ENCODE measurements at places on chromosomes 1 and 21. TPM values are rescaled to one million over a fixed set of nuclear protein-coding genes. Genes with fewer than 3 reads are reported as not detected.
A peak's percentile ranks its signal among the peaks of the same experiment; 100 is the strongest.

CHODL gene
- not detected for total RNA-seq

LCE2A gene
- total RNA-seq: not detected

AADACL3 gene
- total RNA-seq: not detected

CRNN gene
- not detected for total RNA-seq

CCDC17 gene
- total RNA-seq: 2.3 TPM

GRCh38 chr1:93853940-93854339 is 25.1 kb downstream of the DNTTIP2 start:
- no peak for DNase-seq

GRCh38 chr1:106727171-106727570 is 329.3 kb upstream of the PRMT6 start:
- DNase-seq: no peak

DNA sequence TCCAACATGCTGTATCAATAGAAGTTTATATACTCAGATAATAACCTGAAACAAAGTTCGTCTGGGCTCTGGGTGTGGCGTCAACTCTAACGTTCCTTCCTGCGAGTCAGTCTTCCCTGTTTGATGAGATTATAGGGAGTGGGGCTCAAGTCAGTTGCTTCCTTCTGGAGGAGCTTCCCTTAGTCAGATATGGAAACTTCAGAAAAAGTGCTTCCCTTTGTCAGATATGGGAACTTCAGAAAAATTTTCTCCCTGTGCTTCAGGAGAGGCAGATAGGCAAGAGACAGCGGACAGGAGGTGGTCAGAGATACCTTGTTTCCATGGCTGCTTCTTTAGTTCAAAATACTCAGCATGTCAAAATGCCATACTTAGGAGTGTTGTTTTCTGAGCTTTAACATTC is 51.1 kb upstream of the PRDX6 start:
- DNase-seq: no peak

DNA sequence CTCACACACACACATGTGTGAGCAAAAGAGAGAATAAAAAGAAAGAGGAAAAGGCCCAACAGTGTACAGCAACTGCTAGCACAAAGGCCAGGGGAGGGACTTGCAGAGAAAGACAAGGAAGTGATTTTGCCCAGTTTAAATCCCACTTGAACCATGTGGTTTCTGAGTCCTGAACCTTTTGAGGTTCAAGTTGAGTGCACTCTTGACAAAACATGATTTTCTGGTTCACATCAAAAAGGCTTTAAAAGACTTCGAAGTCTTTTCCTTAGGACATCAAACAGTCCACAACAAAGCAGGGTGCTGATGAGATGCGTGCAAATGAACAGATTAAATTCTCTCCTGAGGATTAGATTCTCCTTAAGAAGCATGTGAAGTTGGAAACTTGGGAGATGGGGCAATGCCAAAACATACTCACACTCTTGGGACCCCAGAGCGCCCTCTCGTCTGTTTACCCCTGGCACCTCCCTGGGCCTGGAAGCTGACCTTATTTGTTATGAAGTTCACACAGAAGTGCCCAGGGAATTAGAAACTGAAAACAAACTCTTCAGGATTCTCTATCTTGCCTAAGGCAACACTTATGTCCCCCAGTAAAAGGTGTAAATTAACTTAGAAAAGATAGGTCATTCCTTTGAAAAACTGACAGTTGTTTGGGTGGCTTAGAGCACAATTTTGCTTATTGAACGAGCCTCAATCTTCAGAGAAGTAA is 31.5 kb downstream of the RNF220 start:
- no peak for DNase-seq

DNA sequence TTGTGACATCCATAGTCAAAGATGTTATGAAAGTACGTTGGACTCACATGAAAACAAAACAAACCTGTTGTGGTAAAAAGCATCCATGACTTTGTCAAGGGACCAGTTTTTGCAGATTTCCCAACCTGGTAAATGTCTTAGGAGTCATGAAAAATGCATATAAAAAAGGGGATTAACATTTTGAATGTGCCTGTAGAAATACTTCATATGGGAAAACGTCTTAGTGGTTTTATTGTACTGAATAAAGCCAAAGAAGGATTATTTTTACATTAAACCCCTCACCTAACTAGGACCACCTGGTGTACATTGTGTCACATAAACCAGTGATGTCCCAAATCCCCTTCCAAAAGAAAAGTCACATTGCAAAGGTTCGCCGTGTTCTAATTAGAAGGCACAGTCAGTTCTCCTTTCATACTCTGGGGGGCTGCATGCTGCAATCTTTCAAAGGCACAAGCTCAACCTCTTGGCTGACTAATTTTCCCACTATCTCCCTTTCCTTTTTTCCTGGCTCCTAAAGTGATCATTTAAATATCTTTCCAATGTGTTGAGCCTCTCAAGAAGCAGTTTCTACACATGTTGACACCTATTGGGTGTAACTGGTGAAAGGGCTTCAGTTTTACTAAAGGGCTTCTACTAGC is 119.8 kb upstream of the SPAG17 start:
- no peak for DNase-seq

DNA sequence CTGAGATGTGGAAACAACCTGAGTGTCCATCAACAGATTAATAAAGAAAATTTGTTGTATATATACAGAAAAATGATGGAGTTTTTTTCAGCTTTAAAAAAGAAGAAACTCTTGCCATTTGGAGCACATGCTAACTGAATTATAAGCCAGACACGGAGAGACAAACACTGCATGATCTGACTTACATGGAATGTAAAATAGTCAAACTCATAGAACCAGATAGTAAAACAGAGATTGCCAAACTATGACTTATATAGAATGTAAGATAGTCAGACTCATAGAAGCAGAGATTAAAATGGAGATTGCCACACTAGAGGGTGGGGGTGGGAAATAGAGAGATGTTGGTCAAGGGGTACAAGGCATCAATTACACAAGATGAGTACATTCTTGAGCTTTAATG is 1786.6 kb downstream of the PLA2G4A start:
- no peak for DNase-seq

DNA sequence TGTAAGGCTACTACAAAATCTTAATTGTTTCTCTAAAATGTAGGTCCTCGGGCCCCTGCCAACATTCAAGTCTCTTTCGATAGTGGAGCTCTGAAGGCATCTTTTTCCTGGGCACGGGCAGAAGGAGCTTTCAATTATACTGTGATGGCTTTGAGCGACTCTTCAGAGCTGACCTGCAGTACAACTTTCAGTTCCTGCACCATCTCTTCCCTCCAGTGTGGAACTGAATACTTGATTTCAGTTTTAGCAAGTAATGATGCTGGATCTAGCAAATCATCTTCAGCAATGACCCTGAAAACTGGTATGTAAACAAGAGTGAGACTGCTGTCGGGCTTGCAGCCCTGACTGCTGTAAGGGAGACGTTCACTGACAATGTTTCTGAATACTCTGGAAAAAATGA is 9.6 kb downstream of the FNDC7 start:
- DNase-seq: no peak

DNA sequence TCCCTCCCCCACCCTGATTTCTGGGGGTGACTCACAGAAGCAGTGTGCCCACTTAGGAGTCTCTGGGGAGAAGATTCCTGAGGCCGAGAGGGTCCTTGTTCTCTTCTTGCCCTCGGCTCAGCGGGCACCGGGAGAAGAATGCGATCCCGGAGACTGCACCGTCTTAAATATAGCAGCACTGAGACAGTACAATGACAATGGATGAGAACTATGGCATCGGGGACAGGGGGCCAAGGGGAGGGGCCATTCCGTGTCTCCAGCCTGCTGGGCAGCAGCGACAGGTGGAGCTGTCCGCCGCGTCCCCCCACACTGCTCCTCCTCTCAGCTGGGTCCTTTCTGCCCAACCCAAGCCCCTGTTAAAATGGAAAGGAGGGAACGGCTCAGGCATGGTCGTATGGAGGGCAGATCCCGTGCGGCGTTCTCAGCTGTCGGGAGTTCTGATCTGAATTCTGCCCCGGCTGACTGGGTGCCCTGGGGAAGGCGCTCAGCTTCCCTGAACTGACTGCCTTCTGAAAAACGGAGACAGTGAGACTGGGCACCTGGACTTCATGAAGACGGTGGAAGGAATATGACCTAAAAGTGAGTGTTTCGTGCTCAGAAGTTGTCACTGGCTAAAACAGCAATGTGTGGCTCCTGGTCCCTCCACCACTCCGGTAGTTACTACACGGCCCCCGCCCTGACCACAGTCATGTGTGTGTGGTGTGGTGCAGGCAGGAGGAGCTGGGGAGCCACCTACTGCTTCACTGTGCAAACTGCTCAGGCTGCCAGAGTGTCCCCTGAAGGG is at the start of gene MYOM3:
MYOM3 (minus strand) TSS at position 140 of the 784 bp plus-strand sequence. CDS start 3,499 bp downstream, outside the sequence.
- peak; percentile 34 for DNase-seq

- DNase-seq: no peak
Observed at GRCh38 chr1:228452194-228453021, 34.8 kb upstream of the RNF187 start.

DNA sequence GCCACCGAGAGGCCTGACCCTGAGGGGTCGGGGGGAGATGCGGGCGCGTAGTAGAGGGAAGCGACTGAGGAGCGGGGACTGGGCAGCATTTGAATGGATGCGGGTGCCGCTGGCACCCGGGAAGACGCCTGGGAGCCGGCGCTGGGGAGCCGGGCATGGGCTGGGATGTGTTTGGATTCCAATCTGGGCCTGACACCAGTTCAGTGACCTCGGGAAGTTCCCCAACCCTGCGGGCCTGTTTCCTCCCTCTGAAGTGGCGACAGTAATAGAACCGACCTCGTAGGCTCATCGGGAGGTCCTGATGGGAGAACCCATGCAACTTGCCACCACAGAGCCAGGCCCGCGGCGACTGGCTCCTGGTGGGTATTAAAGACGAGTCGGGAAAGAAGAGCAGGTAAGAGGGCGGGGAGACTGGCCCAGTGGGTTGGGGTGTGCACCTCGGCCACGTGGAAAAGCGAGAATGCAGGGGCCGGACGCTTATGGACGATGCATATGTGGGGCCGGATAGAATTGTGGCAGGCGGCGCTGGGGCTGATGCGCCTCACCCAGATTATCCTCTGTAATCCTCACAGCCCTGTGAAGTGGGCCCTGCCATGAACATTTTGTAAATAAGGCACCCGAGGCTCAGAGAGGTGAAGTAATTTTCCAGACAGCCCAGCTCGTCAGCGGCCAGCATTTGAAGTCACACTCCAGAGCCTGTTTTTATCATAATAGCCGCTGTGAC is 105.8 kb downstream of the SLC16A1 start:
- DNase-seq: no peak

DNA sequence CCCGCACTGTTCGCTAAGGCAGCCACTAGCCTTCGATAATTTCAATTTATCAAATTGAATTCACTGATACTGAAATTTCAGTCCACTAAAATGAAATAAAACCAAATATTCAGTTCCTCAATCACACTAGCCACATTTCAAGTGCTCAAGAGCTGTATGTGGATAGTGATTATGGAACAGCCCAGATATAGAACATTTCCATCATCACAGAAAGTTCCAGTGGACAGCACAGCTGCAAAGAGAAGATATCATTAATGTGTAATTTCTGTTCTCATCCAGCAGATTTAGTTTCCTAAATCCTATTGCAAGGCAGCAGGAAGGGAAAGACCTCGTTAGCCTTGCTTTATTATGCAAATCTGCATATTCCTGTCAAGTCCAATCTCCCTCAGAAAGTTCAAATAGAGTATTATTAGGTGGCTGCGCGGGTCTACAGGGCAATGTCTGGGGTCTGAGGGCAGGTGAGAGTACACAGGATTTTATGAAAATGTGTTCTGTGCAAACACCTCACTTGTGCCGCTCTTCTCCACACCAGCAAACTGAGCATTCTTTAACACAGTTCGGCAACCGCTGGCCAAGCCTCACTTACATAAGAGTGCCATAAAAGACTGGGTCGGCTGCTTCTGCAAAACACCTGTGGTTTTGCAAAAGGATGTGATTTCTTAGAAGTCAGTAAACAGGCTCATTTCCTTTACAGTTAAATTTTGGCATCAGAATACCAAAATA is 22.4 kb downstream of the CAPZB start:
- peak; percentile 55 for DNase-seq

DNA sequence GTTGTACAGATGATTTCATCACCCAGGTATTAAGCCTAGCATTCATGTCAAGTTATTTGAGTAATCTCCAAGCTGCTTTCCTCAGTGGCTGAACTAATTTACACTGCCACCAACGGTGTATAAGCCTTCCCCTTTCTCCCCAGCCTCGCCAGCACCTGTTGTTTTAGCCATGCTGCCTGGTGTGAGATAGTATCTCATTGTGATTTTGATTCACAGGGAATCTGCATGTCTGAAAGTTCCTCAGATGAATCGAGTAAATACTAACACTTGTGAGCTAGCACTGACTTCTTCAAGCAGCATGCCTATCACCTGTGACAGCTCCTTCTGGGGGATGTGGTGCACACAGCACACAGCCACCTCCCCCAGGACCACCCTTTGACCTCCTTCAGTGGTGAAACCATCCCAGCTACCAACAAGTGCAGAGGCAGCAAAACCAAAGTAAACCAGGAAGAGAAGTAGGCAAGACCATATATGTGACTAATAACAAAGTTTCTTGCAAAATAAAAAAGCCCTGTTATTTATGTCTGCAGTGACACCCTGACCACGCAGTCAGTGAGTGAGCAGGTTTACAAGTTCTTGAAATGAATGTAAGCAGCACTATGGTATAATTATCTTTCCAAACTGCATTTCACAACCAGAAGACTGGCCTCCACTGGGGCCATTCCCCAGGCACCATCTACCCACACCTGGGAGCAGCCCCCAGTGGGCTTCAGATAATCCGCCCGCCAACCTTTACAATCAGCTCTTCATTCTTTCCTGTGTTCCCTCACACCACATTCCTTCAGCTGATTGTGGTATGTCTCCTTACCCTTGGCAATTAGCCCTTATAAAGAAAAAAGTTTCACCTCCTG is 173.8 kb downstream of the ETS2 start:
- no peak for DNase-seq

DNA sequence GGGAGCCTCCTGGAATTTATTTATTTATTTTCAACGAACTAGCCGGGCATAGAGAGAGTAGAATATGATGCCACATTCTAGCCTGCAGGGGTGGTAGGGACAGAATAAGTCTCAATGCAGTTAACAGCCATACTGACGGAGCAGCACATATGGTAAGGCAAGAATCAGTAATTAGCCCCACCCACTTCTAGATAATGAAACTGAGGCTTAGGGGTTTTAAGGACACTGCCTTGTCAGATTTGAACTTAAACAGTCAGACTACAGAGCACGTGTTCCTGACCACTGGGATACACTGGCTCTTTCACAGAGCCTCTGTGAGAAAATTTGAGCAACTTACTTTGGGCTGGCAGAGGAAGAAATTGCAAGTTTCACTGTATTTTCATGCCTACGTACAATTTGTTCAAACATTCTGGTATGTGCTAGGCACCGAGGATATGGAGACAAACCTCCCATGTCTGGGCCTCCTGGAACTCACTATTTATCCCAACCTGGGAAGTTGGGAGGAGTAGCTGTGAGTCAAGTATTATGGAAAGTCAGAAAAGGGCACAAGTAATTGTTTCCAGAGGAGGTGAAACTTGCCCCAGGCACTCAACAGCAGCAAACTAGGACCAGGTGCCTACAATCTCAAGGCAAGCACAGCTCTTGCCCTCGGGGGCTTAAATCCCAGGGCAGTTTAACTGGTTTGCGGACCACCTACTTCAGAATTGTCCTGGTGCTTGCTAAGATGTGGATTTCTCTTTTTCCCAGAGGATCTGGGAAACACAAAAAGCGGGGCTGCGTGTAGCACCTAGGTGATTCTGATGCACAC is 1.6 kb upstream of the CLIC4 start:
- DNase-seq: no peak

- no peak for DNase-seq
Observed at GRCh38 chr1:234836045-234836681, 226.2 kb upstream of the IRF2BP2 start.

- no peak for DNase-seq
Observed at GRCh38 chr1:38029081-38029681, 16.6 kb downstream of the UTP11 start.

Data from CD4-positive, alpha-beta T cell (primary cell).